Right renal pelvis (tissue), 4 donors: ENCODE measurements at places on chromosomes 16 and 17.

GRCh38 chr17:48539177-48539576 lies 5.7 kb downstream of the HOXB2 start:
- DNase-seq, result no peak

DNA sequence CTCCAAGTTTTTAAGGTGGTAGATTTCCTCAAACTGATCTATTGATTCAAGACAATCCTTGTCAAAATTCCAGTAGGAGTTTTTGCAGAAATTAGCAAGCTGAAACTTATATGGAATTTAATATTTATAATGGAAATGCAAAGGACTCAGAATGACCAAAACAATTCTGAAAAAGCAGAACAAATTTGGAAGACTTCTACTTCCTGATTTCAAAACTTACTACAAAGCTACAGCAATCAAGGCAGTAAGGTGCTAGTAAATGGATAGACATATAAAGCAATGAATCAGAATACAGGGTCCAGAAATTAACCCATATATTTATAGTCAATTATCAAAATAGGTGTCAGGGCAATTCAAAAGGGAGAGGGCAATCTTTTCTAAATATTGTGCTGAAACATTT lies 11.8 kb upstream of the IL21R start:
- no peak for DNase-seq

GRCh38 chr16:5006348-5007193 lies 27.2 kb downstream of the NAGPA start:
- DNase-seq, result no peak

GRCh38 chr16:85675251-85675874 lies 13.4 kb downstream of the GINS2 start:
- DNase-seq, result no peak

DNA sequence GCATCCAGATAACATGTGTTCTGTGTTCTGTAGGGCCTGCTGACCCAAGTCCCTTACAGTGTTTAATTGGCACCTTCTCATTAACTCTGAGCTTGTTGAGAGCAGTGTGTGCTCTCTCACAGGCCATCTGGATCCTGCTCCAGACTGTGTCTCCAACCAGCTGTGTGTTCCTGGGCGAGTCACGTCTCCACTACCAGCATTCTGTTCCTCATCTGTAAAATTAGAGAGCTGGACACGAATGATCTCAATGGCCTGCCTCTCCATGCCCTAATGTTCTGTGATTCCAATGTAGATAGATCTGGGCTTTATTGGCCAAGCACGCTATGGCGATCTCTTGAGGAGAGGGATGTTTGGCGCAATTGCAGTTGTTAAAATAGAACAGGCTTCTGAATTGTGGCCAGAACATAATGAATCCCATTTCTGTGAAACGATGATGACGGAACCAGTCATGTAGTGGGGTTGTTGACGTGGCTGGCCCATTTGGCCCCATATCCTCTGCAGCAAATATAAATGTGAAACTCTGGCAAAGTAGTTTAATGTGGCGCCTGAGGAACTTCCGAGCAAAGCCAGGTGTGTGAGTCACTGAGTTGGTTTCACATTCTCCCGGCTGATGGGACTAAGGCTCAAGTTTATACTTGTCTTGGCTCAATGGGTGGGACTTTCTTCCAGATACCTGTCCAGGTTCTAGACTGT lies 22.2 kb downstream of the TBX4 start:
- DNase-seq, result no peak

DNA sequence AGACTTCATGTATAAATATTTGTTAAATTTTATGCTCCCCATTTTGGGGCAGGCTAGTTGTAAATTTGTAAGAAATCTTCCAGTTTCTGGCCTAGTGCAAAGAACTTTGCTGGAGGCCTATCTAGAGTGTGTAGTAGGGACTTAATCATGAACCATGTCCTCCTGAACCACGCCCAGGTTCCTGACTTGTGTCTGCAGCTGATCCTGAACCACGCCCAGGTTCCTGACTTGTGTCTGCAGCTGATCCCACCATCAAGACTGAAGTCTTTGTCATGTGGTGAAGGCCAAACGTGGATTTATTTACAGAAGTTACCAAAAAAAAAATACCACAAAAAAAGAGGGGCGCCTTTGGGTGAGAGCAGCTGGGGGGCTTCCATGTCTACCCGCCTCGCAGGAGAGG lies 33.1 kb downstream of the LMF1 start:
- no peak for DNase-seq

DNA sequence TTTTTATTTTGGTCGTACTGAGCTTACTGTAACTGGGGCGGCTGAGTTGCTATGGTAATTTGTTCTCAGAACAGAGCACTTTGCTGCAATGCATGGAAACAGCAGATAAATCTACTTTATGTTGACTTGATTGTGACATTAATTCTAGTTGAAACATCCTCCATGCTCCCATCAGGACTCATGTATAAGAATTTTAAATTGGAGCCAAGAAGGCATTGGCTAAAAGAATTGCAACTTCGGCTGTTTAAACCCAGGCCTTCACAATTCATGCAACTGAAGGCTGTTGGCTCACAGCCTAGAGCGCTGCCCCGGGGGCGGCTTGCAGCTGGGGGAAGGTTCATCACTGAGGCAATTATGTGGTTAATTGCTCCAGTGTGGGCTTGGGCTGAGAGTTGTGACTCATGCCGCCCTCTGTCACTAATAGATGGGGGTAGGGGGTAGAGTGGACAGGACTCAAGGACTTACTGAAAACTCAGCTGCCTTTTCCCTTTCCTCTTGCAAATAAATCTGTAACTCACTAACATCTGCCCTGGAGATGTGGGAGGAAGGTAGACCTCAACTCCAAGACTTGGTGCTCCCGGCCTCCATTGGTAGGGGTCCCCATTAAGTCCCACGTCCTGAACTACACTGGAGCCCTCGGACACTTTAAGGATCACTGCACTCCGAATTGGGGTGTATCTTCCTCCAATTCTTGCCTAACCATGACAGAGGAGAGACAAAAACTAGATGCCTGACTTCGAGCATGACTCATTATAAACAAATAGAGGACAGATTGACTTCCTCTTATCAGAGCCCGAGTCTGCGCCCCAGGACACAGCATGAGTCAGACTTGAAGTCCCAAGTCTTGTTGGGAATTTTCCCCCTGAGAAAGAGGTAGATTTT lies 37.5 kb downstream of the ERCC4 start:
- peak; percentile 53 for DNase-seq

GRCh38 chr16:66508248-66508913 lies 41.5 kb downstream of the TK2 start:
- no peak for DNase-seq

DNA sequence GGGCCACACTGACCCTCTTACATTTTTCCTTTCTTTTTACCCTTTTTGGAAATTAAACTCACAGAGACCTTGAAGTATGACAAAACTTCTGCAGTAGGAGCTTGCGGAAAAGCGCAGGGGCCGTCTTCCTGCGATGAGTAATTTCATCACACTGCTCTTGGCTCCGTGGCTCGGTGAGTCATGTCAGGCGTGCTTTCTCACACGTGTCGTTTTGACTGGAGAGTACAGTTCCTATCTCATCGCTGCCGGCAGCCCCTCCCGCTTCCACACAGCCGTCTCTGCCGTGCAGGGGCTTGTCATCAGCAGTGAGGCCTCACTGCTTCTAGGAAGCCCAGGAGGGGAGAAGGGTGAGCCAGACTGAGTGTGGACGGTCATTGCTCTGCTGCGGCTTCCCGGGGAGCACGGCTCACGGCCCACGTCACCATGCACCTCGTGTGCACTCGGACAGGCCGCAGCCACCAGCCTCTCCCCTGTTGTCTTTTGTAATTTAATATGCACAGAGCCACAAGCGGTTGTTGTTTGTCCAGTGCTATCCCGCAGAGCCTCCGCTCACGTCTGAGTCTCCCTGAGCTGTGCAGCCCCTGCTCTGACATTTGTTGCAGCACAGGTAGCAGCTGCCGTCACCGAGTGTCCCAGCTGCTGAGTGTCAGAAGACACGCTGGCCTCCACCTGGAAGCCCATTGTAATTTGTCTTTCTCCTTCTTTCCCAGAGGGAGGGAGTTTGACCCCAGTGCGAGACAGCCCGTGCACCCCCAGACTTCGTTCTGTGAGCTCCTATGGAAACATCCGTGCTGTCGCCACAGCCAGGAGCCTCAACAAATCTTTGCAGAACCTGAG lies 99.4 kb upstream of the CHMP6 start:
- no peak for DNase-seq

DNA sequence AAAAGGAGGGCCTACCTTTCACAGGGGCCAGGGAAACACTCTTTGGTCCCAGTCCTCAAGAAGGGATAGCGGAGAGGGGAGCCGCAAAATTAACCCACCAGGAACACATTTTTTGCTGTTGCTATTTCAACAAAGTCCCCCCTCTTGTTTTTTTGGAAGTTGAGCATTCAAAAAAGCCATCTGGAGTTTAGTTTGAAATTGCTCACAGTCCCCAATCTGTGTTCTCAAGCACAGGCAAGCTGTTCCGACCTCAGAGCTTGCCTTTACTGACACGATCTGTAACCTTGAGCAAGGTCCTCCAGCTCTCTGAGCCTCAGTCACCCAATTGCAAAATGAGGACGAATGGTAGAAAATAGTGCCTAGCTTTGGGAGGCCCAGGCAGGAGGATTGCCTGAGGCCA lies 131.1 kb downstream of the ZNF423 start:
- no peak for DNase-seq

DNA sequence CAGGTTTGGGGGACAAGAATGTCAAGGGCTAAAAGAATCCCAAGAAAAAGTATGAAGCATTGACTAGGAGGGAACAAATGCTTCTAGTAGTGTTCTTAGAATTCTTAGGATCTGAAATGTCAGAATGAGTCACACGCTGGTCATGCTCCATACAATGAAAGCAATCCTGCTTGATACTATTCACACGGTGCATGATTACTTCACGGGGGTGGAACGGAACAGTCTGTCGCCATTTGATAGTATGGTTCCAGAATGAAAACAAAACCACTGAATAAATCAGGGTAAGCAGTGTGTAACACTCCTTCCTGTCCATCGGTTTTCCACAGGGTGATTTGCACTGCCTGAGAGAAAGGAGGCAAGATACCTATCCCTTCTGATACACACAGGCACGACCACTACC lies 22.9 kb upstream of the YWHAE start:
- DNase-seq, result no peak

DNA sequence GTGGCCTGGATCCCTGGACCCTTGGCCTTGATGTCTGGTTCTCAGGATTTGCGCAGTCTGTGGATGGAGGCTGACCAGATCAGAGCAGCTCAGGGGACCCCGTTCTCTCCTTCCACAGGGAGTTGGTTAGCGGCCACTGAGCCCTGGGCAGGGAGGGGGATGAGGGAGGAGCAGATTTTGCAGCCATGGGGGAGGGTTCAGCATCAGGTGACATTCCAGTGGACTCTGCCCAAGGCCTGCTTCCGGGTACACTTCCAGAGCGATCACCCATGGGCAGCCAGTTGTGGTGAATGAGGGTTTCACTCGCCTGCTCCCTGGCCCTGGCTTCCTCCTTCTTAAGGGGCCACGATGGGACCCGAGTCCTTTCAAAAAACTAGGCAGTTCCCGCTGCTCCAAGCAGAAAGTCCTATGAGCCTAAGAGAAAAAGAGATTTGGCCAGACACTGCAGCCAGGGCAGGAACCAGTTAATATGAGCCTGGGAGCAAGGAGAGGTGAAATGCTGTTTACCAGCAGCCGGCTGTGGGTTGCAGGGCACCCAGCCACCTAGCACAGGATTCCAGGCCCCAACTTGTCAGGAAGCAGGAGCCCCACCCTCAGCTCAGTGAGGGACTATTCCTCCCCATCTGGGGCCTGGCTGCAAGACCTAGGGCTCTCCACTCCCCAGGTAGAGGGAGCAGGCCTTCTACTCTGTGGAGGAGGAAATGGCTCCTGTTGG lies 4.7 kb upstream of the GPRC5C start:
- DNase-seq, result no peak

DNA sequence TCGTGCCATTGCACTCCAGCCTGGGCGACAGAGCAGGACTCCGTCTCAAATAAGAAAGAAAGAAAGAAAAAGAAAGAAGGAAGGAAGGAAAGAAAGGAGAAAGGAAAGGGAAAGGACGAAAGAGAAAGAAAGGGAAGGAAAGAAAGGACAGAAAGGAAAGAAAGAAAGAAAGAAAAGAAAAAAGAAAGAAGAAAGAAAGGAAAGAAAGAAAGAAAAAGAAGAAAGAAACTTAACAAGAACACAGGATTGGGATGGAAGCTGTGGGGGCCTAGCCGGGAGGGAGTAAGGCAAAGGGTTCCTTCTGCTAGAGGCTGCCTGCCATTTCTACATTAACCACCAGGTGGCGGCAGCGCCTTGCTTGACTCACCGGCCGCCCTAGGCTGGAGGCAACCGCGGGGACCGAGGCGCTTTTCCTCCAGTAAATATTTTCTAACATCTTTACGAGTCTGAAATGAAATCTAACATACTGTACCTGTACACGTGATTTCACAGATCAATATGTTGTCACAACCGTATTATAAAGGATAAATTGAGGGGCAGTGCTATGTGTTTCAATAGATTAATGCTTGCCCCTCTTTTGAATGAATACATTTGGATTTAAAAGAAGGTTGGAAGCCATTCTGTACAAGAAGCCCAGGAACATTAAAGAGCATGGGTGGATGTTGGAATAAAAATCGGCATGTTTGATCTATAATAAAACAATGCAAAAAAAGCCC lies 6.1 kb downstream of the GJD3 start:
- peak; percentile 76 for DNase-seq

DNA sequence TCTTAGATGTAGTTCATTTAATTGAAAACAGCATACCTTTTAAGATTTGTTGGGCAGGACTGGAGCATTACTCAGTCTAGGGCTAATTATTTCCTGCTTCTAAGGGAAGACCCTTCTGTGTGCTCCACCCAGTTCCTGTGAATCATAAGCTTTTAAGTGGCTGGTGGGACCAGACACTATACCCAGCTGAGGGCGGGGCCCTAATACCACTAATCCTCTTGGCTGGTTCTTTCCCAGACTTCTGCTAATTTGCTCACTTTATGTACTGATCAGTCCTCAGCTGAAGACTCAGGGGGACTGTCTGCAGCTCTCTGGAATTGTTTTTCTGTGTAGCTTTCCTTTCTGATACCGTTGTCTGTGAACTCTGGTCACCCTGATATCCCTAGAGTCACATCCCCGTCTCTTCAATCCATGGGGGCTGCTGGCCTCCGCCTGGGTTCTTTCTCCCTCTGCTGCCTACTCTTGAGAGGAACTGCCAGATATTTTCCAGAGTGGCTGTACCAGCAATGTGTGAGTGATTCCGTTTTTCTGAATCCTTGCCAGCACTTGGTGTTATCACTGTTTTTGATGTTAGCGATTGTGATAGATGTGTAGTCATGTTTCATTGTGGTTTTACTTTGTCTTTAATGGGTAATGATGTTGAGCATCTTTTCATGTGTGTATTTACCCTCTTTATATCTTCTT lies 35.1 kb downstream of the MFSD11 start:
- no peak for DNase-seq

GRCh38 chr17:61659437-61659836 lies 68.4 kb upstream of the NACA2 start:
- no peak for DNase-seq

GRCh38 chr16:84599521-84600202 lies 18.2 kb downstream of the COTL1 start:
- DNase-seq, result no peak
